ENCODE measurements at places on chromosomes 7 and 10. TPM values are rescaled to one million over a fixed set of nuclear protein-coding genes. Genes with fewer than 3 reads are reported as not detected.

Gene MMD2
- not detected for total RNA-seq

Gene CYP26C1
- total RNA-seq: 0.06 TPM

Gene CLDN15
- 1.4 TPM for total RNA-seq

Gene CCL26
- total RNA-seq: not detected

Gene GTF2I
- 93.4 TPM for total RNA-seq

Gene FXYD4
- not detected for total RNA-seq

All from aortic smooth muscle cell (primary cell).